ENCODE measurements at places on chromosomes 6 and 20.

DNA sequence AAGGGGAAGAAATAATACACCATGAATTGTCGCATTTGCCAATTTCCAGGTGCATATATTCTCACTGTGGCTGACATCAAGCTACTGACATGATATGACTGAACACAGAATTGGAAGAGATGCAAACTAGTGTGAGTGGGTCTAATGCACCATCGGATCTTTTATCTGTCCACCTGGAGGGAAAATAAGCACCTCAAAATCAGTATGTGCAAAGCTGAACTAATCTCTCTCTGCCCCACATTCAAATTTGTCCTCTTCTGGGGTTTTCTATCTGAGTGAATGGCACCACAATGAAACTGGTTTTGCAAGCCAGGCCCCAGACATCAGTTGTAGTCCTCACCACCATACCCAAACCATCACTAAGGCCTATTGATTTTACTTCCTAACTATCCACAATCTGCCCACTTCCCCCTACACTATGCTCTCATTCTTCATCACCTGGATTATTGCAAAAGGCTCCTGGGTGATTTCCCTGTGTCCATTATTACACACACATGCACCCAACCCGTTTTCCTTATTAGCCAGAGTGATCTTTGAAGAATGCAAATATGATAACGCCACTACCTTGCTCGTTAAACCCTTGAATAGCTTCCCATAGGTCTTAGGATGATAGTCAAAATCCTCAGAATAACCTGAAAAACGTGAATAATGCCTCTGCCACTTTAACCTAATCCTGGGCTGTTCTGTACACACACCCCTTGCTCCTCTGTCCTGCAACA, 159.0 kb upstream of the GMDS start:
- DNase-seq: no peak

- DNase-seq: no peak
These were observed 34.9 kb downstream of the ESF1 start for GRCh38 chr20:13749811-13750210.

GRCh38 chr6:144696610-144697368, 411.7 kb downstream of the UTRN start:
- DNase-seq: no peak

DNA sequence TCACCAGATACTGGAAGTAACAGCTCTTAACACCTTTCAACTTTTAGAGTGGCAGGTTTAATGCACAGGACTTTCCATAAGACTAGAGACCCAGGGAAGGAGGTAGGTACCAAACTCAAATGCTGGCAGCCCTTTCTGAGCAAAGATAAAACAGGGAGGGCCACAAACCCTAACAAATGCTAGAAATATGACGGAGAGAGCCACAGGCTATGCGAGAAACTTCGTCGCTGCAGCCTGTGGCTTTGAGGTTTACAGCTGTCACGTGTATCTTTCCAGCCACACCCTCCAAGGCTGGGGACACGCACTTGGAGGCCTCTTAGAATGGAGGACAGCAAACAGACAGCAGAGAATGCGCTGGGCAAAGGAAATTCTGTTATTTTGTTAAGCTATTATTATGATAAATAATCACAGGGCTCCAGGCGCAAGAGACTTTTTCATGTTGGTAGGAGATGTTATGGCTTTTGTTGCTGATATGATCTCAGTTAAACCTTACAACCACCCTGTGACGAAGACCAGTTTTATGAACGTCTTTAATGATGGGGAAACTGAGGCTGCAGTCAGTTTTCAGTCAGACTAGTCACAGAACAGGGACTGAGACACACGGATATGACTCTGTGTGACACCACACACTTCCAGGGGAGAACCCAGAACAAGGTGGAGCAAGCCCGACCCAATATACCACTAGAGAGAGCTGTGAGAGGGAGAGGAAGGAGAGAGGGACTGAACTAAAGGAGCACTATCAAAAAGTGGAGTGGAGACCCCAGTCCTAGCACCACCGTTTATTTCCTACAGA, 2.0 kb downstream of the TRAM2 start:
- DNase-seq: no peak

GRCh38 chr6:30443657-30444450, 45.5 kb upstream of the HLA-E start:
- DNase-seq: no peak

- DNase-seq: peak; percentile 69
These were observed 26.1 kb downstream of the LOC128125822 start for GRCh38 chr6:63598049-63599036.

GRCh38 chr6:129047834-129048233, 164.9 kb downstream of the LAMA2 start:
- DNase-seq: no peak

DNA sequence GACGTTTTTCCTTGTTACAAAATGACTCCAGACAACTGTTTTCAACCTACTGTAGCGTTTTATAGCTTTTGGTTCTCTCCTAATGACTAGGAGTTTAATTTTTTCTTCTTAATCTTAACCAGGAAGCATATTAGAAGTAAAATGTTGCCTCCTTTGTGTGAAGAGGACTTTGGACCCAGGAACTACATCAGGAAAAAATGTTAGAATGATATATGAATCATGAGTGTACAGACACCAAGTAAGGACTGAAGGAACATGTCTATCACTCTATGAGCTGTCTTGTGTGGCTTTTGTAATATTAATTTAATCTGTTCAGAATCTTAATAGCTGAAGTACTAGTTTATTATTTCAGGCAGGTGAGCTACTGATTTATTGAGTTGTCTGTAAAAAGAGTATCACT, 71.0 kb upstream of the MARCKS start:
- DNase-seq: no peak

DNA sequence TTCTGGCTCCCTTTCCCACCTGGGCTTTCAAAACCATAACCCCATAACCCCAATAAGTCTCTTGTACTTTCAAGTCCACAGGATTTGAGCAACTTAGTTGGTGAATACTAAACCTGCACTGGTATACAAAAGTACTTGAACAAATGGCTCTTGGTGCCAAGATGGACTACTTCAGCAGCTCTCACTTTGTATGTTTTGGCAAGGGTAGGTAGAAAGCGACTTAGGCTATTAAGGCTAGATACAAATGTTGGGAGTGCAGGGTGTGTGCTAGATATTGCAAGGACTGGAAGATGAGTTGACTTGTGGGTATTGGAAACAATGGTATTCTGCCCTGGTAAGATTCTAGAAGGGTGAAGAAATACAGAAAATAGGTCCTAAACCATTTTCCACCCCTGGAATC, 182.6 kb upstream of the MOCS1 start:
- DNase-seq: no peak

DNA sequence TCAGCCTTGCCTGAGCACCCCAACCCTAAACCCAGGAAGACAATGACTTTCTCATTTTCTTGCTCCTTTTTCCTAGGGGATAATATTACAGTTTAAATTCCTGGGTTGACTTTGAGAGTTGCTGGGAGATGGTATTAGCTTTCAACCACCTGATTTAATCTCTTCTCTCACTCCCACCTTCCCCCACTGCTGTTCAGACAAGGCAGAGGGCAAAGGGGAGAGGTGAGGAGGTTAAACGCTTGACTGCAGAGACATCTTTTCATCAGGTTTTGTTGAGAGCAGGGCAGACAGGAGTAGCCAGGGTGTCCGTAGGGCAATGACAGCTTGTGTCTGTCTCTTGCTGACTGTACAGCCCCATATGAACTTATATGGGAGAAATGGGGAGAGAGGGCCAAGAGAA, 811.2 kb downstream of the MAFB start:
- no peak for DNase-seq

GRCh38 chr6:39980839-39981580, 46.7 kb upstream of the MOCS1 start:
- DNase-seq: peak; percentile 43

DNA sequence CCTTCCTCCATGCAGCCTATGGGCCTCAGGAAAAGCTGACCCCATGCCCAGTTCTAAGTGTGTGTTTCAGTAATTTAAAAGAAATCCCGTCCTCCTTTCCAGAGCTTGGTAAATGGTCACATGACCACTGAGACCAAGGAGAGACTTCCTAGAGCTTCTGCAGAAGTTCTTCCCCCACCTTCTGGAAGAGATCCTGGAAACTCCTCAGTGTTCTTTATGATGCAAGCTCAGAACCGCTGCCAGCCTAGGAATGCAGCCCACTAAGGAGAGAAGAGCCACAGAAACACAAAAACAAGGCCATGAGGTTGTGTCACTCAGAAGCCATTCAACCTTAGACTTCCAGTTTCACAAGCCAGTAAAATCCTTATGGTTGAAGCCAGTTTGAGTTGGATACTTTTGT, 348.4 kb downstream of the TPBG start:
- no peak for DNase-seq

GRCh38 chr6:105587349-105588122, 184.7 kb upstream of the PREP start:
- no peak for DNase-seq

GRCh38 chr6:122694602-122695001, 84.4 kb downstream of the PKIB start:
- DNase-seq: no peak

DNA sequence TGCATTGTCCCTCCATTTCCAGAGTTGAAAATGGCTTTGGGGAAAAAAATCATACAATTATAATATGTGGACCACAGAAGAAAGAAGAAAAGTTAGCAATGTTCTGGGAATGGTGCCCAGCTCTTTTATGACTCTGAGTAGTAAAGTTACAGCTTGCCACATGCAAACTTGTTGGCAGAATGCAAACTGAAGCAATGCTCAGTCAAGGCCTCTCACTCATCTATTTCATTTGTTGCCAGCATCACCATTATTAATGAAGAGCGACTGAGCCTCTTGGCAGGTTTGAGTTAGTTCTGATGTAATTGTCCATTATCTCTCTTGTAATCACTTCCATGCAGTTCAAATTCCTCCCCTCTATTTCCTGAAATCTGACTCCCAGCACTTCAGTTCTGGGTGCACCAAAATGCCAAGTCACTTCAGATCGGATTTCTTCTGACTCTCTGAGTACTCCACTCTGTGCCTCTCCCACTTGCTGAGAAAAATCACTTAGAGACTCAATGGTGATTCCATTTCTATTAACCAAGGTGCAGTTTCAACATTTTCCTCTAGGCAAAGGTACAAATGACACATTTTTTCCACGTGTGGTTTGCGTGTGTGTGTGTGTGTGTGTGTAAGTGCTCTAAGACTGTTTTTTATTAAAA, 154.4 kb upstream of the STMND1 start:
- DNase-seq: peak; percentile 72

- DNase-seq: no peak
These were observed 1.0 kb downstream of the CLIC5 start for GRCh38 chr6:46014511-46015118.

- no peak for DNase-seq
These were observed 779.9 kb upstream of the MAP3K7 start for GRCh38 chr6:91366781-91367180.

- no peak for DNase-seq
These were observed 12.8 kb downstream of the NHSL1 start for GRCh38 chr6:138486249-138487101.

DNA sequence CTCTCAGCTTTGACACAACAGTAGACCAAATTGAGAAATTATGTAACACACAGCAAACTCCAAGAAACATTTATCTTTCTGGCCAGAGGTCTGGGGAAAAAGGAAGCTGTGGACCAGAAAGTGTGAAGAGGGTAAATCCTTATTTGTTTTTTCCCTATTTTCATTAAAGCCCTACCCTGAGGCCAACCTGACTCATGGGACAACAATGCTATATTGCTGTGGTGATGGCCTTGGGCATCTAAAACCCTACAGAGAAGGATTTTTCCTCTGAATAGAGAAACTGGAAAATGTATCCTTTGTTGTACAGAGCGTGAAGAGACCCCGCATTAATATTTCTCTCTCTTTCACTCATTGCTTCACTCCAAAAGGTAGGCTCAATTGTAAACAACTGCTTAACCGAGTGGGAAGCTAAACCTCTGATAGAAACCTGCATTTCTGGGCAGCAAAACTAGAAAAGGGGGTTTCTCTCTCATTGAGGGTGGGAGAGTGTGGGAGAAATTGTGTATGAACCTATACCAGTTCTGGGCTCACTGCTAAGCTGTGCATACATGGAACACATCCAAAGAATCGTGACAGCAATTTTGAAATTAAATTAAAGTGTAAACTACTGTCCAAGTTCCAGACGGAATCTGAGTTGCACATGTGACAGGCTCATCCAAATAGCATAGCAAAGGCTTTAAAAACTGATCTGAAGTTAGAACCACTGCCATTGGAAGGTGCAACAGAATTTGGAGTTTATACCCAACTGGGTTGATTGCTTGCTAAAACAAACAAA, 175.5 kb downstream of the CLVS2 start:
- no peak for DNase-seq

DNA sequence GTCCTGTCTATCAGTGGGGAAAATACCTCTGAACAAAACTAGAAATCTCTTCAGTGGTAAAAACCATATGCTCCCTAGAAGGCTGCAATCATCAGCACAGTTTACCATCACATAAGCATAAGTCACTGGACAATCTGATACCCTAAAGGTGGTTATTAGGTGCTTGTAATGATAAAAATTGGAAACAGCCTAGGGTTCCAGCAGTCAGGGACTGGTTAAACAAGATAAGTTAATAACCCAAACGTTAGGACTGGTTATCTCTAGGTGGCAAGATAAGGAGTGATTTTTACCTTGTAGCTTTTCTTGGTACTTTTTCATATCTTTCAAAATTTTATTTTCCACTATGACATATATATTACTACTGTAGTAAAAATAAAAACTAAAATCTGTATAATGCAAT, 11.0 kb downstream of the ECI2 start:
- no peak for DNase-seq

DNA sequence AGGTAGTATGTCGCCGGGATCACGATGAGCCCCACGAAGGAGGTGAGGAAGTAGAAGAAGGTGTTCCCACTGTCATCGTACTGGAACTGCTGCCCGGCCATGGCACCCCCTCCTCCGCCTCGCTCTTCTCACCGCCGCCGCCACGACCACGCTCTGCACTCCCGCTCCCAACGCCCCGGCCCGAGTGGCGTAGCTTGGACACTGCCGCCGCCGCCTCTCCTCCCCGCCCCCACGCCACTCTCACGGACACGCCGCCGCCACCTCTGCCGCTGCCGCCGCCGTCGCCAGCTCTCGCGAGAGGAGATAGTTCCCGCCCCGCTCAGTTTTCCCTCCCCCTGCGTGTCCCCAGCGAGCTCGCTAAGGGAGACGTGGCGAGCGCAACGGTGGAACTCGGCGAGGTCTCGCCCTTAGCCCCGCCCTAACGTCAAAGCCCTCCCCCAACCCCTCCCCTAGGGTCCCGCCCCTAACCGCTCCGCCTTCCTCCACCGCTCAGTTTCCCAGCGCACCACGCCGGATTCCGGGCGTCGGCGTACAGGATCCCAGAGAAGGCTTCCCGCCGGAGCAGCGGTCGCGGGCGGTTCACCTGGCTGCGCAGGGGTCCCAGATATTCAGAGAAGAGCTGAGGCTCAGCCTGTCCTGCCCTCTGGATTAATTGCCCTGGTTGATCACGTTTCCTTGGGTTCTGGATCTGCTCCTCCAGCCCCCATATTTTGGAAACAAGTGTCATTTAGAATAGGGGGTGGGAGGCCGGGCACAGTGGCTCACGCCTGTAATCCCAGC, at the start of gene SEC63:
Gene SEC63 (minus strand): TSS at position 300 of the 780 bp plus-strand sequence. CDS start 199 bp downstream, at position 101.
- DNase-seq: peak; percentile 84

DNA sequence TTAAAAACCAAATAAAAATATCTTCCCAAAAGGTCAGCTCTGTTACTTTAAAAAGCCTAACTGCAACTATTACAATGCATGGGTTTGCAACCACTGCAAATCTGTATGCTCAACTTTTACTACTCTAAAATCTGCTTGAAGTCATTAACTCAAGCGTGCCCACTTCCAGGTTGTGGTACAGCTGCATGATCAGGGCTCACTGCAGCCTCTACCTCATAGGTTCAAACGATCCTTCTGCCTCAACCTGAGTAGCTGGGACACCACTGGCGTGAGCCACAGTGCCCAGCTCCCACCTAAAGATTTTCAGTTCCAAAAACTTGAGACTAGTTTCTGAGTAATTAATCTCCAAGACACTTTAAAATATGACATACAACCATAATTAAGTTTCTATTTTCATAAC, 8.2 kb downstream of the DIDO1 start:
- DNase-seq: no peak

GRCh38 chr20:63009988-63010769, 3.4 kb upstream of the BHLHE23 start:
- DNase-seq: no peak
